ENCODE measurements at places on chromosomes 6 and 20. TPM values are rescaled to one million over a fixed set of nuclear protein-coding genes. Genes with fewer than 3 reads are reported as not detected.

DNA sequence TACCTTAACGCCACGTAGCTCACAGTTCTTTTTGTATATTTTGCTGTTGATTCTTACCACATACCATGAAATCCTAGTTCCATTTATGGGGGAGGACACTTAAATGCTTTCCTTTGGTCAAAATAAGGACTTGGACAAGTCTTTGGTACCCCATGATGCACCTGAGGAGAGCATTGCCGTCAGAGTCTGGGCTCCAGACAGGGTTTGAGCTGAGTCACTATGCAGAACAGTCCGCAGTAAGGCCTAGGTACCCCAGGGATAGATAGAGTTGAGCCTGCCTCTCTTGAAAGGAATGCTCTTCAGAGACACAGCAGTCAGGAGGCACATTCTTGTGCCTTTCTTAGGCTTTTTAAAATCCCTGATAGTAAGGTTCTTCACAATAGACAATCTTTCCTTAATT lies 6.0 kb downstream of the PARD6B start:
- no peaks in the 10 kb centered on the region for H3K27me3 ChIP-seq
- no peak for DNase-seq
- H3K36me3 ChIP-seq: no peaks in the 10 kb centered on the region
- peaks cover under 1% of the 10 kb centered on the region for H3K4me1 ChIP-seq
- H3K4me3 ChIP-seq: no peak overlapping the region
- H3K27ac ChIP-seq: no peak overlapping the region

- DNase-seq: no peak
- no peaks in the 10 kb centered on the region for H3K27me3 ChIP-seq
- H3K36me3 ChIP-seq: no peaks in the 10 kb centered on the region
- peak overlapping the region; percentile 27 for H3K27ac ChIP-seq
- peaks cover 36% of the 10 kb centered on the region for H3K4me1 ChIP-seq
- no peak overlapping the region for H3K4me3 ChIP-seq
These were observed 67.0 kb upstream of the SMIM29 start for GRCh38 chr6:34315780-34316179.

Gene CCN2
- 52.0 TPM for total RNA-seq

DNA sequence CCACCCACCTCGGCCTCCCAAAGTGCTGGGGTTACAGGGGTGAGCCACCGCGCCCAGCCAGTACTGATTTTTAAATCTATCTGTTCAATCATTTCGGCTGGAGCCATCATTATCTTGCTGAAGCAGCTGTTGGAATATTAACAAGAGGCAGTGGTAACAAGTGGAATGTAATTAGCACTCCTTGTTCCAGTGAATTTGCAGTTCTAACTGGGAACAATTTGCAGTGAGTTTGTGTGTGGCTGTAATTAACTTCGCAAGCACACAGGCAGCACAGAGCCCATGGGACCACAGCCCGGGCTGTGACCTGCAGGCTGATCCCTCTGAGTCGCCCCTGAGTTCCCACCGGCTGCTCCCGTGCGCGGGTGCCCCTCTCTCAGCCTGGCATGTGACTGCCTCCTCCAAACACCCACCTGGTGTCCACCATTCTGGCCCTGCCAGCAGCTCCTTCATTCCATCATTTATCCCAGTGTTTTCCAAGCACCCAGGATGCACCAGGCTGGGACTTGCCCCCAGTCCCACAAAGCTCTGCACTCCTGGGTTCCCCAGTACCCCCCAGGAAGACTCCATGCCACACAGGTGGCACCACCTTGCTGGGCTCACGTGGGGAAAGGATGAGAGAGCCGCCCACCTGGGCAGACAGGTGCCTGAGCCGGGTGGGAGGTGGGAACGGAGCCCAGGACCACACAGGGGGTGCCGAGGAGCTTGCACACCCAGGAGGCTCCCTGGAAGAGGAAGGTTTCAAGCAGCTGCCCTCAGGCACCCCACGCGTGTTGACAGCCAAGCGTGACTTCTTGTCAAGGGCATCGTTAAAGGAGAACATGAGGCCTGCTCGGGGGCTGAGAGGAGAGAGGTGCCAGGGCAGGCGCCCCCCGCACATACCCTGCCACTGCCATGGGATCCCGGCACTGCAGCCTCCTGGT lies 75.2 kb downstream of the YTHDF1 start:
- DNase-seq: peak; percentile 8
- no peak overlapping the region for H3K27ac ChIP-seq
- no peaks in the 10 kb centered on the region for H3K36me3 ChIP-seq

- H3K36me3 ChIP-seq: no peaks in the 10 kb centered on the region
- no peaks in the 10 kb centered on the region for H3K4me1 ChIP-seq
- DNase-seq: no peak
- H3K27me3 ChIP-seq: peaks cover 3% of the 10 kb centered on the region
- no peak overlapping the region for H3K27ac ChIP-seq
These were observed 26.1 kb downstream of the CGA start for GRCh38 chr6:87068795-87069194.

- no peak for DNase-seq
- no peaks in the 10 kb centered on the region for H3K27me3 ChIP-seq
- H3K4me1 ChIP-seq: no peaks in the 10 kb centered on the region
- H3K4me3 ChIP-seq: no peak overlapping the region
- no peaks in the 10 kb centered on the region for H3K36me3 ChIP-seq
These were observed 7.0 kb downstream of the TAGAP start for GRCh38 chr6:159037756-159038290.

DNA sequence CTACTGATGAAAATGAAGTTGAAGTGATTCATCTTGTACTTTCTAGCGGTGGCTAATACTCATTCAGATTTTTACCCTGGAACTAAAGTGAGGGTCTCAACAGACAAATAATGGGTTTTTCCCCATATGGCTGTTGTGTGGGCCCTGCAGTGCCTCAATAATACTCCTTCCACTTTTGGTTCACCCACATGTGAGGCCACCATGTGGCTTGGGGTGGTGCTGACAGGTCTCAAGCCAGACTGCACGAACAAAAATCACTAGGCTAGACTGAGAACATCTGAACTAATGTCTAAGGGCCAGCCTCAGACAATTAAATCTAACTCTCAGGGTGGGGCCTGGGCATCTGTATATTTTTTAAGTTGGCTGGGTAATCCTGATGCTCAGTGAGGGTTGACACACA lies 7.9 kb upstream of the COL12A1 start:
- H3K4me3 ChIP-seq: no peak overlapping the region
- no peak overlapping the region for H3K27ac ChIP-seq
- no peaks in the 10 kb centered on the region for H3K27me3 ChIP-seq
- no peaks in the 10 kb centered on the region for H3K36me3 ChIP-seq
- no peak for DNase-seq

Gene HUS1B
- not detected for total RNA-seq

Gene BTN2A1
- total RNA-seq: 12.7 TPM

GRCh38 chr20:4073852-4074741 lies 58.7 kb upstream of the RNF24 start:
- H3K4me1 ChIP-seq: peaks cover 27% of the 10 kb centered on the region
- DNase-seq: no peak
- no peak overlapping the region for H3K4me3 ChIP-seq
- peak overlapping the region; percentile 10 for H3K27ac ChIP-seq
- no peaks in the 10 kb centered on the region for H3K36me3 ChIP-seq
- no peaks in the 10 kb centered on the region for H3K27me3 ChIP-seq

- no peaks in the 10 kb centered on the region for H3K36me3 ChIP-seq
- peaks cover 59% of the 10 kb centered on the region for H3K4me1 ChIP-seq
- H3K4me3 ChIP-seq: no peak overlapping the region
- H3K27me3 ChIP-seq: no peaks in the 10 kb centered on the region
These were observed 17.7 kb downstream of the SYNJ2 start for GRCh38 chr6:157999168-158000051.

Gene DNMT3B
- total RNA-seq: 0.27 TPM

Gene HLA-DOB
- not detected for total RNA-seq

DNA sequence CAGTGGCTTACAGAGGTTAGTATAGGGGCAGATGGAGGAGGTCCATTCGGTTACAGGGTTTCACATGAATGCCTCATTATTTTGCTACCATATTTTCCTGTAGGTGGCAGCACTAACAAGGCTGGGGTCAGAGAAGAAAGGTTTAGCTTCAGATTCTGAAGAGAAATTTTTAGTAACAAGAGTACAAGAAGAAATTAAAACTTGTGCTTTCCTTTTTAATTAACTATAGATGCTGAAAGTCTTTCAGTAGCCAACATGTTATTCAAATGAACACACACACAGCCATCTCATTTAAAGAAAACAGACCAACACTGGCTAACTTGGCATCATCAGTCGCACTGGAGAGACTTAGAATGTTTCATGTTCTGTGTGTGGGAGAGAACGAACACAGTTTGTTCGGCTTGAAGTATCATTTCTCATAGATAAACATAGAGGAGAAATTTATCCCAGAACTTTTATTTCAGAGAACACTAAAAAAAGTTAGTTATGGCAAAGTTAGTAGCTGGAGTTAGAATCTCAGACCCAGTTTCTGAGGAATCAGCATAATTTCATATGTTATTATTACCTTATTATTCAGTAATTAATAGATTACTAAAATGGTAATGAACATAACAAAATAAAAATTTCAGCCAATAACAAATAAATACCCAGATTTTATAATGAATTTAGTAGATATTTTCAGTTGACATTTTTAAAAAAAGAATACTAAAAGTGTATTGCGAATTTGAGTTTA lies 314.0 kb upstream of the RSPO3 start:
- peaks cover 26% of the 10 kb centered on the region for H3K27me3 ChIP-seq
- no peak overlapping the region for H3K27ac ChIP-seq
- DNase-seq: no peak
- H3K4me1 ChIP-seq: no peaks in the 10 kb centered on the region
- no peaks in the 10 kb centered on the region for H3K36me3 ChIP-seq

Gene F13A1
- 17.1 TPM for total RNA-seq

DNA sequence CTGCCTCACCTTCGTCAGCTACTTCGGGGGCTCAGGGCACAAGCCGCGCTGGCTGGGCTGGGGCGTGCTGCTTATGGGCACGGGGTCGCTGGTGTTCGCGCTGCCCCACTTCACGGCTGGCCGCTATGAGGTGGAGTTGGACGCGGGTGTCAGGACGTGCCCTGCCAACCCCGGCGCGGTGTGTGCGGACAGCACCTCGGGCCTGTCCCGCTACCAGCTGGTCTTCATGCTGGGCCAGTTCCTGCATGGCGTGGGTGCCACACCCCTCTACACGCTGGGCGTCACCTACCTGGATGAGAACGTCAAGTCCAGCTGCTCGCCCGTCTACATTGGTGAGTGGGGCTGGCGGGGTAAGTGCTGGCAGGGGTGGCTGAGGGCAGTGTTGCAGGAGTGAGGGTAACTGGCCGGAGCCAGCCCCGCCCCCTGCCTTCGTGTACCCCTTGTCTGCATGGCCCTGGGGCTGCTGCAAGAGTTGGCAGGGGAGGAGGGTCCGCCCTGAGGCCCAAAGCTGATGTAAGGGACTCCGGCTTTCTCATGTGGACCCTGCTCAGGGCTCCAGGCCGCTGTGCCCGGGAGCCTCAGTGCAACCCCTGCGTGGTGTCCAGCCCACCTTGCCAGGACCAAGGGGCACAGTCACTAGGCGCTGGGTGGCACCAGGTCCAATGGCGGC lies 14.8 kb downstream of the SLCO4A1 start:
- no peak for DNase-seq
- H3K4me1 ChIP-seq: peaks cover 14% of the 10 kb centered on the region
- no peak overlapping the region for H3K27ac ChIP-seq
- no peak overlapping the region for H3K4me3 ChIP-seq

- DNase-seq: no peak
- H3K4me1 ChIP-seq: no peaks in the 10 kb centered on the region
- no peaks in the 10 kb centered on the region for H3K27me3 ChIP-seq
- H3K36me3 ChIP-seq: no peaks in the 10 kb centered on the region
These were observed 68.0 kb downstream of the CLVS2 start for GRCh38 chr6:123064038-123064437.

GRCh38 chr6:26502626-26503025 lies 2.5 kb downstream of the BTN1A1 start:
- H3K27me3 ChIP-seq: peaks cover 4% of the 10 kb centered on the region
- no peak for DNase-seq
- H3K27ac ChIP-seq: no peak overlapping the region
- no peak overlapping the region for H3K4me3 ChIP-seq
- H3K36me3 ChIP-seq: no peaks in the 10 kb centered on the region

DNA sequence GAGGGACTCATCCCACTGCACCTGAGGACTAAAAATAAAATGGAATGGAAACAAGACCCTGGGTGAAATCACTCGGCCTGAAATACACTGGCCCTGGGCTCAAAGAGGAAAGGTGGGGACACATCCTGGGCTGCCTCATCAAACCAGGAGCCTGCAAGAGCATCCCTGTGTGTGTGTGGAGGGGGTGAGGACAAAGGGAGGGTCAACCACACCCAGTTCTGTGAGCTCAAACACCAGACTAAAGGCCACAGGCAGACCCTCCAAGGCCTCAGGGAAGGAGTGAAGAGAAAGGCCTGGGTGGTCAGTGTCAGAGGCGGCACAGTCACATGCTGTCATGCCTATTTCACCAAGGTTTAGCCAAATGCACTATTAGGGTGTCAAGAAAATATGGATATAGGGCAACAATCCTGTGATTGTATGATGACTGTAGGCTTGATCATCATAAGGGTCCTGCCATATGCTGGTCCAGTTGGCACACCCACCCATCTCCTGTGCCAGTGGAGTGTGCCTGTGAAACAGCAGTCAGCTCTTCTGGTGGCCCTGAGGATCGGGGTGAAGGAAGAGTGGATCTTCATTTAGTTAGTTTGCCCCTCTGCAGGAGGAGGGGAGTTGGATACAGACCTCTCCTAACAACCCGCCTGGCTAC lies 28.9 kb downstream of the SRSF3 start:
- peaks cover 44% of the 10 kb centered on the region for H3K4me1 ChIP-seq
- no peak overlapping the region for H3K4me3 ChIP-seq
- H3K27ac ChIP-seq: no peak overlapping the region
- no peak for DNase-seq
